Stimulated activated CD4-positive, alpha-beta T cell treated with anti-CD3 and anti-CD28 coated beads, Interleukin-4, amount 100 ng/mL, for 24 hours (primary cell): ENCODE measurements at places on chromosomes 1 and 21.

GRCh38 chr1:230076121-230076520, 9.1 kb downstream of the GALNT2 start:
- DNase-seq = no peak

DNA sequence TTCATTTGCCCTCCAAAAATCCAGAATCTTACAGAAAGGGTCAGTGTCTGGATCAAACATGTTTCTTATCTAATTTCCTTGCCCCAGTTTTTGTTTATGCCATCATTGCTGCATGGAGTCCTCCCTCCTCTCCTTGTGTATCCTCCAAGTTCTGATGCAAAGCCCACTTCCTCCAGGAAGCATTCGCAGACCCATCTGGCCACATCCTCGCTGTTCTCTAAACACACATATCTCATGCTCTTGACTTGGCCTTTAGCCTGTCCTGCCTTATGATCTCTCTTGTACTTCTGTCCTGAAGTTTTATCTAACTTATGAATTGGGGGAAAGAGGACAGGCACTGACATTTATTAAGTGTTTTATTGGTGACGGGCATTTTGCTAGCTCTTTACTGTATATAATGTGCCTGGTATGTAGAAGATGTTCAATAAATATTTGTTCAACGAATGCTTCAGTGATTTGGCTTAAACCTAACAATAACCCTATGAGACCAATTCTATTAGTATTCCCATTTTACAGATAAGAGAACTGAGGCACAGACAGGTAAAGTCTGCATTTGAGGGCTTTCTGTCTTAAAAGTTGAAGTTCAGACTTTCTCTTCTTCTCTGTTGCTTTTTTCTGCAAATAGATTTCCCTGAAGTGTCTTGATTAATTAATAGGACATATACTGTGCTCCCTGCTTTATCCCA, 19.2 kb upstream of the ID3 start:
- DNase-seq = no peak

DNA sequence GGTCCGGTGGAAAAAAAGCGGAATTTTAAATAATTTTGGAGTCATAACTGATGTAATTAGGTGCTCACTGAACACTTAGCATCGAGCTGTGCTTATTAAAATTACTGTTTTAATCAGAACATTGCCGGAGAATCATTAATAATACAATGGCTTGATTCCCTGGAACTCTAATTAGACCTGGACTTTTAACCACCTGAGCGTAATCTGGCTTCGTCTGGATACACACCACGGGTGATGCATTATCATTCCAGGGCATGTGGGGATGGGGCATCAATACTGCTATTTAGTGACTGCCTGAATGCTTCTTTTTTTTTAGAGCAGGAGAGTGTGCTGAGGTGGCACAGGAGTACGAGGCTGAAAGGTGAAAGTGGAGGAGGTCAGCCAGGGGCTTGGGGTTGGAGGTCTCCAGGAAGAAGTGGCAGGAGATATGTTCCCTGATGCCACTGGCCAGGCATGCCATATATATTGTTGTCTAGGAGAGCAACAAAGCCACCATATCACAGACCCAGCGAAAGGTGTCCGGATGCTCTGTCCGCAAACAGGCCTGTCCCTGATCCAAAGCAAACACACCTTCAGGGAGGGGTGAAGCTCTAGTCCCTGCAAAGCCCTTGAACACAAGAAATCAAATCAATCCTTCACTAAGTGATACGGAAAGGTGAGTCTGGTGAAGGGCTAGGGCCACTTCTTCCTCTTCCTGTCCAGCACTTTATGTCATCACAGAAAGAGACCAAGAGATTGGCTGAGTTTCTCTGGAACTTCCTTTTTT, 125.2 kb downstream of the PLXNA2 start:
- DNase-seq = no peak

- DNase-seq = peak; percentile 77
Measured at GRCh38 chr1:225896937-225897549, 8.1 kb upstream of the LEFTY1 start.

GRCh38 chr1:8966606-8967005, 20.9 kb downstream of the CA6 start:
- DNase-seq = no peak

DNA sequence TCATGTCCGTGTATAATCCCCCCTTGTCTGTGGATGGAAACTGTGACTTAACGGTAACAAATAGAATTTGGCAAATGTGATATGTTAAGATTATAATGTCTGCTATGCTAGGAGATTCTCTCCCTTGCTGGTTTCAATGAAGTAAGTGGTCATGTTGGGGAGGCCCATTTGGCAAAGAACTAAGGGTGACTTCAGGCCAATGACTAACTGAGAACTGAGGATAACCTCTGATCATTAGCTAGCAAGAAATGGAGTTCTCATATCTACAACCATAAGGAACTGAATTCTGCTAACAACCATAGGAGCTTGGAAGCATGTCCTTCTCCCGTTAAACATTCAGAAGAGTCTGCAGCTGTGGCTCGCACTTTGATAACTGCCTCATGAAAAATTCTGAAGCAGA, 2.3 kb downstream of the IFI44L start:
- no peak for DNase-seq
